Activated CD4-positive, alpha-beta T cell treated with anti-CD3 and anti-CD28 coated beads, Interleukin-2, Interleukin-6, amounts not matched to agents 100 ng/mL and 50 ng/mL, durations not matched to agents 16 hours and 8 hours (primary cell): ENCODE measurements at places on chromosomes 2 and 18.

- DNase-seq = no peak
Observed at GRCh38 chr2:144924827-144925226, 404.9 kb upstream of the ZEB2 start.

GRCh38 chr2:86160156-86160952 lies 34.9 kb downstream of the IMMT start:
- DNase-seq = no peak

- DNase-seq = no peak
Observed at GRCh38 chr18:42620657-42621056, 494.8 kb downstream of the RIT2 start.

GRCh38 chr18:24138409-24138788 lies 463 bp upstream of the CABYR start:
- DNase-seq = no peak

DNA sequence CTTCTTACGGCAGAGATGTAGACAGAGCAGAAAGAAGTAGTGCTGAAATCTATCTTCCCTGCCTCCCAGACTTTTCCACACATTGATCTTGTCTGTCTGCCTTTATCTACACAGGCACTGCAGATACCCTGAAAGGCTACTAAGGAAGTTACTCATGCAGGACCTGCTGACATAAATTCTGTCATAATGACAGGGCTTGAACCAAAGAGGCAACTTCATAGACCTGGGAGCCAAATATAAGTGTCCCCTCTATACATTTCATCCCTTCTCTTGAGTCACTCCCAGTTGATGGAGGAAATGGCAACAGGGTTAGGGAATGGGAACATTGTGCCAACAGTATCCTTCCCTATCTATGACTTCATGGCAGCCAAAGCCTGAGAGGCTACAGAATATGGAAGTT lies 157.5 kb downstream of the TNS1 start:
- no peak for DNase-seq

GRCh38 chr18:58263055-58263957 lies 219.3 kb downstream of the NEDD4L start:
- no peak for DNase-seq

DNA sequence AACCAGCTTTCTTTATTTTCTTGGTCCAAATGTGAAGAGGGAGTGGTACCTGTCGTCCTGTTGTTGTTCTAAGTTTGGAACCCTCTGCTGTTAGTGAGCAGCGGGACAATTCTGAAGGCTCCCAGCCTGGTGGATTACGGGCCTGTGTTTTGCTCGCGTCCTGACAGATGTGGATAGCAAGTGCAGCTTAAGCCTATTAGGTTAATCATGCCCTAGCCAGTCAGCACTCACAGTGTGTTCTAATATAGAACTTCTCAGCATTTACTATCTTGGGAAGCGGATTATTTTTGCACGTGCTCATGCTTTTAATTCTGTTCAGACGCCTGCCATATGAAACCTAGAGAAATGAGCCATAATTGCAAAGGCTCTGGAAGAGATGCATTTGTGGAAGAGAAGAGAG lies at the start of gene PCARE:
TSS of gene PCARE (minus strand) at position 113 of the 400 bp plus-strand sequence. CDS start 262 bp downstream, outside the sequence.
- DNase-seq = no peak

DNA sequence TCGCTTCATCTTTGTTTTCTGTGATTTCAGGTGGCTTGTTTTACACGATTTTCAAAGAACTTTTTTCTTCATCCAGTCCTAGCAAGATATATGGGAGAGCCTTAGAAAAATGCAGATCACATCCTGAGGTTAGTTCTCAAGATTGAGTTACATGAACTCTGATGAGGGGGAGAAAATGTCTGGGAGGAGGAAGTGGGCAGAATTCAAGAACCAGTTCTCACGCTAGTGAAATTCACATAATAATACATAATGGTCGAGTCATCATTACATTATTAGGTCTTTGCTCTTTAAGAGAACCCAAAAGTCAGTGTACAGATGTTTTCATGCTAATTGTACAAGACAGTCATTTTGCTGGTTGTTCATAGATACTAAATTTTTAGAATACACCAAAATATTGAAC lies 7.0 kb downstream of the TIMM21 start:
- no peak for DNase-seq

- no peak for DNase-seq
Observed at GRCh38 chr2:96511851-96512250, 6.7 kb upstream of the NEURL3 start.
